ENCODE measurements at places on chromosomes 11 and 22. TPM values are rescaled to one million over a fixed set of nuclear protein-coding genes. Genes with fewer than 3 reads are reported as not detected.

Gene PLEKHB1
- 2.9 TPM for total RNA-seq

Gene PTPRCAP
- 0.47 TPM for total RNA-seq

- DNase-seq, result no peak
These were observed 55.2 kb downstream of the SLC1A2 start for GRCh38 chr11:35363854-35364780.

Gene SLC15A3
- 0.54 TPM for total RNA-seq

Gene SYNGR1
- 18.4 TPM for total RNA-seq

DNA sequence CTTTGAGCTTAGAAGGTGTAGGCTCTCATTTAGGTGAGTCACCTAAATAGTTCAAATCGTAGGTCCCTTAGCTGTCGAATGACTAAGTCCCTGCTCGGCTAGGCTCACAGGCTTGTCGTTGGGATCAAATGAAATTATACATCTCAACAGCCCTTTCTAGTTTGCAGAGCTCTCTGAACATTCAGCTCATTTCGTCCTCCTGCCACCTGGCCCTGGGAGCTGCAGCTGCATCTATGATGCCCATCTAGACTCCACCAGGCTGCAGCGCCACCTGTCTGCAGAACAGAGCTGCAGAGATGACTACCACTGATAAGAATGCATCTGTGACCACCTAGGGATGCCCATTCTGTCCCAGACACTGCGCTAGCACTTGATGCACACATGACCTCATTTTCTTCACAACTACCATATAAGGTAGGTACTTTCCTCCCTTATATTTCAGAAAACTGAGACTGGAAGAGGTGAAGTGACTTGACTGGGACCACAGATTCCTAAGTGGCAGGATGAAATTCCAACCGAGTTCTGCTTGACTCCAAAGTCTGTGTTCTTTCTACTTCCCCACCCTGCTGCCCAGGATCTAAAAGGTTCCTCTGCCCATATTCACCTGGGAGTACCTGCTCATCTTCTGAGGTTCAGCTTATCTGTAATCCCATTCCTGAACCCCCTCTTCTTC is 141.1 kb upstream of the NARS2 start:
- no peak for DNase-seq

GRCh38 chr11:106632283-106632682 is 386.0 kb downstream of the GUCY1A2 start:
- no peak for DNase-seq

GRCh38 chr22:46031557-46031956 is 54.6 kb upstream of the WNT7B start:
- no peak for DNase-seq

GRCh38 chr11:18890615-18891014 is 48.6 kb downstream of the MRGPRX1 start:
- DNase-seq, result no peak

Gene MAPK8IP2
- 4.1 TPM for total RNA-seq

Gene FIBIN
- total RNA-seq, result 98.5 TPM

- DNase-seq, result no peak
These were observed 105.9 kb downstream of the SGSM3 start for GRCh38 chr22:40476341-40476740.

GRCh38 chr11:120676991-120677390 is 165.4 kb downstream of the GRIK4 start:
- DNase-seq, result no peak

- DNase-seq, result no peak
These were observed 487.9 kb upstream of the LRRC4C start for GRCh38 chr11:41947392-41947791.

GRCh38 chr22:49853981-49854831 is 562 bp downstream of the ZBED4 start:
- no peak for DNase-seq

Gene CCDC34
- total RNA-seq, result 12.6 TPM

Gene MCAM
- 527 TPM for total RNA-seq

All from chondrocyte (in vitro differentiated cells).